ENCODE measurements at places on chromosomes 1 and 21.
A peak's percentile ranks its signal among the peaks of the same experiment; 100 is the strongest.

DNA sequence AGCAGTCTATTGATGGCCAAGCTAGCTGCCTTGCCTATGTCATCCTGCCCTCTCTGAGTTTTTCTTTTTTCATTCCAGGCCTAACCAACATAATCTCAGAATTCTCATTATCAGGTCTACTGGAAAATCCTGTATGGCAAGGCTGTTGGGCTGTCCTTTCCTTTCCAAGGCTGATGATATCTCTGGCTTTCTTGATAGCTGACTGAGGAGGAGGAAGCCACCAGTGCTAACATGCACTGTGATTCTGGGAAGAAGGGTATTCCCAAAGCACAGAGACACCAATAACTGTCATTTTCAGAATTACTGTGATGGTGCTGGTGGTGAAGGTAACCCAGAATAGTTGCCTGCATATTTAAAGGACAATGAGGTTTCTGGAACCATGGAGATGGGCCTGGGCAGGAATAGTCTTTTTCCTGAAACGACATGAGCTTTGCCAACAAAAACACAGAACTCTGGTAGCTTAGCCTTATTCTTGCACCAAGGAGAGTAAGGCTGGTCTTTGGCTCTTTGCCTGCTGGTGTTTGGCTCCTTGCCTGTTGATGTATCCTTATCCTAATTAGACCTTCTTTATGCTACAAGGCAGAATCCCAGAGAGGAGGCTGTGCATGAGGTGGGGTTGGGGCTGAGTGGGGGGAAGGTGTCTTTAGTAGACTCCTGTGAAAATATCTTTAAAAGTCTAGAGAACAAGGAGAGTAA is 157.4 kb downstream of the TNFSF18 start:
- H3K4me3 ChIP-seq, result no peak overlapping the region
- H3K27ac ChIP-seq, result no peak overlapping the region
- no peaks in the 10 kb centered on the region for H3K27me3 ChIP-seq
- DNase-seq, result no peak

- no peaks in the 10 kb centered on the region for H3K4me1 ChIP-seq
- H3K27ac ChIP-seq, result no peak overlapping the region
- no peaks in the 10 kb centered on the region for H3K27me3 ChIP-seq
- DNase-seq, result no peak
Measured at GRCh38 chr21:22438428-22439086, 1440.3 kb downstream of the NCAM2 start.

DNA sequence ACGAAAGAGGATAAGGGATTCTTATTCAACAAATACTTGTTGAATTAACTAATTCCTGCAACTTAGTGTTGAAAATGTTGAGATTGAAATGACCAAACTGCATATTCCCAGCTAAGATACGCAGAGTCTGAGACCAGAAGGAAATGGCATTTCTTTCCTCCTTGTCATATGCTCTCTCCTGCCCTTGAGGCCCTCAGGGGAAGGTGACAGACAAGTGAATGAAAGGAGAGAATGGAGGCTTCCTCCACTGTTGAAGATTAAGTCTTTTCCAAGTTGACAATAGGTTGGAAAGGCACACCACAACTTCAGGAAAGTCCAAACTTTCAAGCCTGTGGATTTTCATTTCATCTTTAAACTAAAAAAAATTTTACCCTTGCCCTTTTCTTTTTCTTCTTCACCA is 3.1 kb upstream of the ZNF697 start:
- no peaks in the 10 kb centered on the region for H3K36me3 ChIP-seq
- no peak overlapping the region for H3K4me3 ChIP-seq
- peaks cover 15% of the 10 kb centered on the region for H3K4me1 ChIP-seq
- no peak for DNase-seq
- no peak overlapping the region for H3K27ac ChIP-seq
- peaks cover 58% of the 10 kb centered on the region for H3K27me3 ChIP-seq

- no peak for DNase-seq
- no peaks in the 10 kb centered on the region for H3K36me3 ChIP-seq
- peaks cover 5% of the 10 kb centered on the region for H3K27me3 ChIP-seq
- H3K4me3 ChIP-seq, result no peak overlapping the region
- H3K27ac ChIP-seq, result no peak overlapping the region
Measured at GRCh38 chr1:98018074-98018473, 97.2 kb upstream of the DPYD start.

- H3K4me3 ChIP-seq, result no peak overlapping the region
- no peak for DNase-seq
- H3K27me3 ChIP-seq, result peaks cover 4% of the 10 kb centered on the region
- H3K36me3 ChIP-seq, result no peaks in the 10 kb centered on the region
Measured at GRCh38 chr1:62384276-62385005, 52.4 kb upstream of the USP1 start.

DNA sequence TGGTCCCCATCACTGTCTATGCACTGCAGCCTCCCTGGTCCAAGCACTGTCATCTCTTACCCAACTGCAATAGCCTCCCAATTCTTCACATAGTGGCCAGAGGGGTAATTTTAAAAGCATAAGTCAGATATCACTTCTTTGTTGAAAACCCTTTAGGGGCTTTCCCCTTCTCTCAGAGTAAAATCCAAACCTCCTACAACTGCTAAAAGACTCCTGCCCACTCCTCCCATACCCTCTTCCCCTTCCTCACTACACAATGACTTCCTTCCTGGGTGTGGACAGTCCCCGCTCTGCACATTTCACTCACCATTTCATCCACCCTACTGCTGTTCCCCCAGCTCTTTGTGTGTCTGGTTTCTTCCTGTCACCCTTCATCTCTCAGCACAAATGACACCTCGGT is 8.3 kb downstream of the MCOLN2 start:
- H3K27me3 ChIP-seq, result peaks cover 5% of the 10 kb centered on the region
- peaks cover 36% of the 10 kb centered on the region for H3K4me1 ChIP-seq
- DNase-seq, result peak; percentile 42
- H3K4me3 ChIP-seq, result peak overlapping the region; percentile 2
- peaks cover 28% of the 10 kb centered on the region for H3K36me3 ChIP-seq

DNA sequence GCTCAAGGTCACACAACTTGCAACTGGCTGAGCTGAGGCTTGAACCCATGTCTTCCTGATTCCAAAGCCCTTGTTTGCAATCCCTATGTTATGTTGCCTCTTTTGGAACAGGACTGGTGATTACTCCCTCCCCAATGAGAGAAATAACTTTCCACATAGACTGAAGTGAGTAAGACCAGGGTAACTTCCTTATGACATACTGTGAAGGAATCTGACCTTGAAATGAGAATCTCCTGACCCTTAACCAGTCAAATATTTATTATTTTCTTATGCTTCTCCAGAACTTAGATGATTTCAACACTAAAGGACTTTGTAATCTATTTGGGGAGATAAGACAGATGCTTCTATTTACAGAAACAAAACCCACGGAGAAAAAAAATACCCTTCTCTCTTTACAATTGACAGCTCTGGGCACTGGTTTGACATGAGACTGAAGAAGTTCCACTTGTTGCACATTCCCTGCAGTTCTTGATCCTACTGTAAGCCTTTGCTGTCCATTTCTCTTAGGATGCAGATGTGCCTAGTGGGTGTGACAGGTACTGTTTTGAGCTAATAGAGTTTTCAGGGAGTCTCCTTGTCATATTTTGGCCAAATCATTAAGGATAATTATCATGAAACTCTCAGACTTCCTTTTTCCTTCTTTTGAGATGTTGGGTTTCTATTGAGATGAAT is 3.9 kb upstream of the RPTN start:
- H3K27ac ChIP-seq, result no peak overlapping the region
- H3K36me3 ChIP-seq, result no peaks in the 10 kb centered on the region
- H3K27me3 ChIP-seq, result peaks cover 2% of the 10 kb centered on the region

GRCh38 chr1:153509729-153510354 is 25.9 kb downstream of the S100A6 start:
- H3K4me3 ChIP-seq, result no peak overlapping the region
- H3K4me1 ChIP-seq, result peaks cover 7% of the 10 kb centered on the region
- peak; percentile 85 for DNase-seq
- H3K27ac ChIP-seq, result no peak overlapping the region
- no peaks in the 10 kb centered on the region for H3K27me3 ChIP-seq

DNA sequence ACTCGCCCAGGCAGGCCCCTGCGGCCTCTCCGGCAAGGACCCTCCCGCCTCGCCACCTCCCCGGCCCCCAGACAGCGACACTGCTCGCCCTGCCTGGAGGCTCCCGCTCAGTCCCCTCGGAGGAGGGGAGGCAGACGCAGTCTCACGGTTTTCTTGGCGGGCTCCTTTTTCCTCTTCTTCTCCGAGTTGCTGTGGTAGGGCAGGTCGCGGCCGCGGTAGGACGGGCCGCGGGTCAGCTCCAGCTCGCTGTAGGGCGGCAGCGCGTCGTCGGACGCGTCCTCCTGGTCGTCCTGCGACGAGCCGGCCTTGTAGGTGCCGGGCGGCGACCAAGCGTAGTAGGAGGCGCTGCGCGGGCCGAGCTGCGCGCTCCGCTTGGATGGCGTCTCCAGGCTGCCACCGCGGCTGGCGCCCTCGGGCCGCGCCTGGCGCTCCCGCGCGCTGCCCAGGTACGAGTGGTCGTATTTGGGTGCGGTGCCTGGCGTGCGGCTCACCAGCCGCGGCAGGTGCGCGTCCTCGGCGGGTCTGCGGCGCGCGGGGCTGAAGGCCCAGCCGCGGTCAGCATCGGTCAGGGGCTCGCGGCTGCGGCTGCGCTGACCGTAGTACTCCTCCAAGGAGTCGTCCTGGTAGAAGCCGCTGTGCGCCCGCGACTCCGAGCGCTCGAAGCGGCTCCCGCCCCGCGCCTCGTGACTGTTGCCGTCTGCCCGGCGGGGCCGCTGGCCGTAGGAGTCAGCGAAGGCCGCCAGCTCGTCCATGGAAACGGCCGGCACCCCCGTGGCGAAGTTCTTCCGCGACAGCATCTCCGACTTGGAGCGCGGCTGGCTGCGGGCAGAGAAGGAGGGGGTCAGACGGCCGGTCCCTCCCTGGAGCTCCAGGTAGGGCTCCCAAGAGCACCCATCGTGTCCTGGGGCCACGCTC is 44.8 kb upstream of the TADA1 start:
- peaks cover 8% of the 10 kb centered on the region for H3K36me3 ChIP-seq
- H3K27ac ChIP-seq, result no peak overlapping the region
- H3K4me1 ChIP-seq, result peaks cover 2% of the 10 kb centered on the region
- peak overlapping the region; percentile 28 for H3K4me3 ChIP-seq

- DNase-seq, result no peak
- H3K36me3 ChIP-seq, result no peaks in the 10 kb centered on the region
- H3K4me1 ChIP-seq, result peaks cover 33% of the 10 kb centered on the region
- H3K27ac ChIP-seq, result no peak overlapping the region
Measured at GRCh38 chr1:58950897-58951296, 167.1 kb upstream of the JUN start.

- no peaks in the 10 kb centered on the region for H3K36me3 ChIP-seq
- H3K27ac ChIP-seq, result no peak overlapping the region
- H3K4me1 ChIP-seq, result no peaks in the 10 kb centered on the region
Measured at GRCh38 chr1:37415611-37416244, 58.7 kb upstream of the ZC3H12A start.

GRCh38 chr21:31161157-31161556 is 122.9 kb upstream of the KRTAP19-8 start:
- no peaks in the 10 kb centered on the region for H3K27me3 ChIP-seq
- H3K4me1 ChIP-seq, result peaks cover 75% of the 10 kb centered on the region
- H3K4me3 ChIP-seq, result no peak overlapping the region
- H3K27ac ChIP-seq, result peak overlapping the region; percentile 36
- H3K36me3 ChIP-seq, result peaks cover 42% of the 10 kb centered on the region
- peak; percentile 31 for DNase-seq

GRCh38 chr1:63664742-63665141 is 71.5 kb downstream of the PGM1 start:
- H3K36me3 ChIP-seq, result peaks cover 20% of the 10 kb centered on the region
- no peak overlapping the region for H3K4me3 ChIP-seq
- H3K27ac ChIP-seq, result no peak overlapping the region

GRCh38 chr1:210418863-210419650 is 90.4 kb downstream of the HHAT start:
- no peaks in the 10 kb centered on the region for H3K4me1 ChIP-seq
- H3K27me3 ChIP-seq, result no peaks in the 10 kb centered on the region
- H3K36me3 ChIP-seq, result peaks cover 1% of the 10 kb centered on the region
- no peak overlapping the region for H3K4me3 ChIP-seq

- H3K36me3 ChIP-seq, result no peaks in the 10 kb centered on the region
- H3K4me1 ChIP-seq, result no peaks in the 10 kb centered on the region
- DNase-seq, result peak; percentile 67
- H3K27ac ChIP-seq, result no peak overlapping the region
- peaks cover 3% of the 10 kb centered on the region for H3K27me3 ChIP-seq
Measured at GRCh38 chr1:163174524-163175437, 27.9 kb downstream of the RGS5 start.

DNA sequence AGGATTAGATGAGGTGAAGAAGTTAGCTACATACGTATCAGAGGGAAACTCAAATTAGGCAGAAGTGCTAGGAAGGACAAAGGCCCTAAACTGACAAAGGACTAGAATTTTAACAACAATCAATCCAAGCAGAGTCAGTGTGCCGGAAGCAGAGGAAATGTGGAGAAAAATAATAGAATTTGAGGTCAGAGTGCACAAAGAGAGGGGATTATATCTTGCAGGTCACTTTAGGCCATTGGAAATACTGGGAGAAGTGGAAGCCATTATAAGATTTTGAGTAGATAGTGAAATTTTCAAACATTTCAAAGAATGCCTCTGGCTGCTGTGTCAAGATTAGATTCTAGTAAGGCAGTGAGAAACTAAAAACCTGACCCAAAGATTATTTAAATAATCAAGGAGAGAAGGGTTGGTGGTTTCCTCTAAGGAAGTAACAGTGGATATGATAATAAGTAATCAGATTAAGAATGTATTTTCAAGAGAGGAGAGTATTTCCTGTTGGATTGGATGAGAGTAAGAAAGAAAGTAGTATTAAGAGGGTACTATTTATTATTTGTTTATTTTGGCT is 889.2 kb upstream of the NCAM2 start:
- H3K4me1 ChIP-seq, result no peaks in the 10 kb centered on the region
- DNase-seq, result no peak
- no peak overlapping the region for H3K4me3 ChIP-seq
- H3K27ac ChIP-seq, result no peak overlapping the region

DNA sequence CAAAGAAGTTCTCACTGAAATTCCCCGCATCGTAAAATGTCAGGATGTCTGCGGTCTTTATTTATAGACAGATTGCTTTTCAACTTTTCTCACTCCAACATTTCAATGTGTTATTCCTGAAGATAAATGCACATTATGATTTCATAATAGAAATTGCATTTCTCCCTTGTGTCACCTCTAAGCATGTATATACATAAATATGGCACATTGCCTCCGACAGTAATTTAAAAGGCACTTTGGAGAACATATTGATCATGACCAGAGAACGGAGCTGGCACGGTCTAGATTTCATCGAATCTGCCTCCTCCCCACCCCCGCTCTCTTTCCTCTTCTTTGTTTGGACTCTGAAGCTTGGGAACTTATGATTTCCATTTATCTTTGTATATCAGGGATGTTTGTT is 54.9 kb upstream of the IGSF21 start:
- H3K27ac ChIP-seq, result no peak overlapping the region
- H3K4me1 ChIP-seq, result no peaks in the 10 kb centered on the region
- H3K27me3 ChIP-seq, result peaks cover 7% of the 10 kb centered on the region
- H3K4me3 ChIP-seq, result no peak overlapping the region
- no peaks in the 10 kb centered on the region for H3K36me3 ChIP-seq

DNA sequence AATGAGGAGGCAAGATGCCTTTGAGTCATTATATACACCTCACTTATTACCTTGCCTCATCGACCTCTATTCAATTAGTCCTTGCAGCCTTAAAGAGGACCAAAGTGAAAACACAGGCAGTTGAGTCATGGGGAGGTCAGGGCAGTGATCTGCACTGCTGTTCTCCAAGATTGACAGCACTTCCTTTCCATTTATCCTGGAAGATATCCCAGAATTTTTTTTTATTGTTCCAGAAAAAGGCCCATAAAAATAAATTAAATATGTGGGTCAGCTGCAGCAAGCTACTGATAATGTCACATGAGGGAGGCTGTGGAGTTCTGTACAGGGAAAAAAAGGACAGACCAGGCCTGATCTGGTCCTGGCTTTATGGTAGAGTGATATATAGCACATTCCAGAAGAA is 33.2 kb upstream of the CDC42BPA start:
- no peaks in the 10 kb centered on the region for H3K4me1 ChIP-seq
- H3K36me3 ChIP-seq, result no peaks in the 10 kb centered on the region
- H3K27me3 ChIP-seq, result peaks cover 2% of the 10 kb centered on the region
- H3K4me3 ChIP-seq, result no peak overlapping the region
